Hematopoietic multipotent progenitor cell treated with erythropoietin and hydrocortisone succinate and interleukin-3 and kit ligand, for 8 days (in vitro differentiated cells): ENCODE measurements at places on chromosomes 12 and 14.

DNA sequence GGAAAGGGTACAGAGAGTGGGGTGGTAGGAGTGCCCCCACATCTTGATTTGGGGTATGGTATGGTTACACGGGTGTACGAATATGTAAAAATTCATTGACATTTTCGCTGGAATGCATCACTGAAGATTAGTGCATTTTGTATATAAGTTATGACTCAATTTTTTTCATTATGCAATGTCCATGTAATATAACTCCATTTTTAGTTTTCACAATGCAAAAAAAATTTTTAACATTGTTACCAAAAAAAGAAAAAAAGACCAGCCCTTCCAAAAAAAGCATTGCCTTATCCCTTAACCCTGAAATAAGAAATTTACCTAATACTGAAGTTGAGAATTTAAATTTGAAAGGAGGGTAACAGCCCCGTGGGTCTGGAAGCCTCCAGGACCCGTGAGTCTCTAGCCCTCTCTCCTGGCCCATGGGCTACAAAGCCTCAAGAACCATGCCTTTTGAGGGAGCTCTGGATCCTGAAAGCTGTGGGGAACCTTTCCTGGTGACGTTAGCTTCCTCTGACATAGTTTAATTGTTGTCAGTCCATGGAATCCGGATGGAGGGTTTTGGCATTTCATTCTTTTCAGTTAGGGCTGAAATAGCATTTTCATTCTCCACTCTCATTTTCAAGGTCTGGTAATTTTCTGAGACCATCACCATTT, 55.6 kb upstream of the ACTN1 start:
- DNase-seq = no peak

DNA sequence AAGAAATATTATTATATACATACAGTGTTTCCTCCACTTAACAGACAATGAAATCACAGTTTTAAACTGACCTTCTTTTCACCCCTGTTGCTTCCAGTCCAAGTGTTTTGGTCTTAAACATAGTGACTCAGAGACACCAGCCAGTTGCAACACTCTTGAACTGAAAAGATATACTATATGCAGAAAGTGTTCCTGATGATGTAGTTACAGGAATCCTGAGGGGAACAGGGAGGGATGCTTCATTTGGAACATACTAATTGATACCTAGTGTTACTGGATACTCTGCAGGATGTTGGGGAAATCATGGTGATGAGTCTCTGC, 420.8 kb downstream of the CCDC91 start:
- no peak for DNase-seq

DNA sequence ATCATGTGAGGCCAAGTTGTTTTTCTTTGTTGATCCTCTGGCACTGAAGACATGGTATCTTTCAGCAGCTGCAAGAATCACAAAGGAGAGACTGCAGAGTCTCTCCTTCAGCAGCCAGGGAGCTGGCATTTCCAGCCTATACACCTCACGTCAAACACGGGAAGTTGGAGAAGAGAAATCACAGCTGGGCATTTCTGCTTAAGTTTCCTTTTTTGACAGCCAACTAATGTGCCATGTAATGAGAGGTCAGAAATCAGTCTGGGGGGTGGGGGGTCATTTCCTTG, 28.3 kb downstream of the PHLDA1 start:
- no peak for DNase-seq

DNA sequence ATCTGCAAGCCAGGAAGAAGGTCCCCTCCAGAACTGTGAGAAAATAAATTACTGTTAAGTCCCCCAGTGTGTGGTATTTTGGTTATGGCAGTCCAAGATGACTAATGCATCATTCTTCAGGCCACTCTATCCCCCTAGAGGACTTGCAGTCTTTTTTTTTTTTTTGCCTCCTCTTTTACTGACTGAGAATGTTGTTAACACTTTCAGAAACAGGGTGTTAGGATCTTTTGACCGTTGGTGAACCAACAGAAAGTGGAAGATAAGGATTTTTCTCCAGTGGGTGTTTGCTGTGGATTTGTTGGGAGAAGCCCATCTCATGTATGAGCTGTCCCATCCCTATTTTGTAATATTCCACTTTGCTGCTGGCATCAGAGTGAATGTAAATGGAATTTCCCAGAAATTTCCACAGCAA, 37.8 kb downstream of the MARK3 start:
- no peak for DNase-seq

GRCh38 chr14:91250912-91251311, 6.4 kb upstream of the GPR68 start:
- DNase-seq = no peak

DNA sequence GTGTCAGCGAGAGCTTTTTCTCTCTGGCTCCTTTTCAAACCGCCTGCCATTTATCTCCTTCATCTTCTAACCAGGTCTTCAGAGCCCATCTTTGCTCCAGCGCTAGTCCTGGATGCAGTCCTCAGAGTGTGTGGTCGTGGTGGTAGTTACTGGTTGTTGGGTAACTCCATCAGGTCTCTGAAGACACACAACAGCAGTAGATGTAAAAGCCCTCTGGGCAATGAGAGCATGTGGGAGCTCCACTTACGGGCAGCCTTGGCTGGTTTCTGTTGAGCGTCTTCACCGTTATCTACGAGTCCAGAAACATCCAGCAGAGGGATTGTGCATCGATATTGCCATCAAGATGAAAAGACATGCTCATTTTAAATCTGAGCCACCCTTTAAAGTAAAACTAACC, 61.2 kb downstream of the FBXL14 start:
- peak; percentile 68 for DNase-seq

DNA sequence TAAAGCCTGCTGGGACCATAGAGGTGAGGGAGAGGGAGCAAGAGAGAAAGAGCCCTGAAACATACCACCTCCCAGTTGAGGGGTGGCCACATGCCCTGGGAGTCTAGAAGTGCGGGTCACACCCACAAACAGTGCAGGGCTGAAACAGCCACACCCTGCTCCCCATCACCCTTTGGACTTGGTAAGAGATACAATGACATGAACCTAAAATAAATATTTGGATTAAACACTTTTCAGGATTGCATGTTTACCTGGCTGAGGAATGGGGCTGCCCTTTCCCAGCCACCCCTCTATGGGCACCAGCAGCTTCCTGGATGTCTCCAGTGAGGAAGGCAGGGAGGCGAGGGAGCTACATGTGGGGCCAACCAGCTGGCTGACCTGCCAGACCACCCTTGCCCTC, 39.0 kb upstream of the TC2N start:
- no peak for DNase-seq

GRCh38 chr12:87272851-87273250, 756.4 kb downstream of the C12orf50 start:
- DNase-seq = no peak

DNA sequence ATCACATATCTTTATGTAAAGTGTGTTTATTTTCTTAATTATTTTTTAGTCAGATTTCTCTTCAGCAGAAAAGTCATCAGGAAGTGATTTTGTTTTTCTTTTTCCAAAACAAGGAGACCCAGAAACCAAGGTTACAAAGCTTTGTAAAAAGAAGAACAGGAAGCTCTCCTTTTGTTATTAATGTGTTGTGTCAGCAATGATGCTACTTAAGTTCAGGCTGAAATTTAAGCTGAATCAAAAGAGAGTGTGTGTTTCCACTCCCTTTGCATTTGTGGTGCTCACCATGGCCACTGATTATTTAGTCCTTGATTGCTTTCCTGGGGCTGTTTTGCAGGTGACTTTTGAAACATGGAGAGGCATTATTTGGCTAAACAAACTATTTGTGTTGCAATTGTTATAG, 155.3 kb upstream of the ATP2B1 start:
- DNase-seq = no peak

DNA sequence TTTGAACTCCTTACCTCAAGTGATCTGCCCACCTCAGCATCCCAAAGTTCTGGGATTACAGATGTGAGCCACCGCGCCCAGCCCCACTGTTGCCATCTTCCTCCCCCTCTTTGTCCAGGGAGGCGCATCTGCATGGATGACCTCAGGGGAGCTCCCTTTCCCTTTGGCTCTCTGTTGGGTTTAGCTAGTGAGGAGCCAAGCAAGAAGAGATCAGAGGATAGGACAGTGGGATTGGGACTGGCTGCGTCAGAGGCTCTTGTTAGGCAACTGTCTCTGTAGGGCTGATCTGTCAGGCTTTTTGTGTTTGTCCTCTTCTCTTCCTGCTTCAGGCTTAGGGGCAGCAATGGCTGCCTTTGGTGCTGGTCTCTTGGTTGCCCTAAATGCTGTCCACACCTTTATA, 8.5 kb upstream of the IFT81 start:
- no peak for DNase-seq

- no peak for DNase-seq
These were observed 282.5 kb downstream of the PRKD1 start for GRCh38 chr14:29645117-29645516.
